ENCODE measurements at places on chromosomes 6 and 20.

DNA sequence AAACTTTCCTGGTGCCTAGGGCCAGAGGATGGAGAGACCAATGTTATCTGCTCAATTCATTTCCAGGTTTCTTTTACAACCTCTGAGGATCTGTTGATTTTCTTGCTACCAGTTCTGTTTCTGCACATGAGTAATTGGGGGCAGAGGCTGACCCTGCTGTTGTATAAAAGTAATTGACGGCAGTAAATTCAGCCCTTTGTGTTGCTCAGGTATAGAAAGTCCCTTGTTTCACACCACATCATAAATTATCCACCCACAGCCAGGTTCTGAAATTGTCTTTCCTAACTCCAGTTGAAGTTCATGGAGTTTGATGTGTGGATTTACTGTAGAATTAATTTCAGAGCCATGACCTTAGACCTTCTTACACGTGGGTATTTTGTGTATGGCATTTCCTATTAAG lies 107.4 kb upstream of the GRIK2 start:
- DNase-seq, result no peak

- no peak for DNase-seq
Measured at GRCh38 chr6:108669673-108670072, 109.0 kb downstream of the FOXO3 start.

DNA sequence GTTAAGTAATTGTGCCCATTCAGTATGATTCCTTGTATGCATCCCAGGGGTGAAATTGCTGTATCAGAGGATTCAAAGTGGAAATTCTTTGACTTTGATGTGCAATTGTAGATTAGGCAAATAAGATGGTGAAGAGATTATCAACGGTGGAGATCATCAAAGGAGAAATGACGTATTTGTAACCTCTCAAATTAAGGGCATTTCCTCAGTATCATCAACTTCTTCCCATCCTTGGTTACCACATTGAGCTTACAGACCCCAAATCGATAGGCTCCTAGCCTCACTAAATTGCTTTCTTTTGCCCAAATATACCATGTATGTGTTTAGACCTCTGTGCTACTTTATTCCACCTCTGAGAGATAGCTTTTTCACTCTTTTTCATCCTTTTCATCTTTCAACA lies 213.1 kb upstream of the ZFP64 start:
- DNase-seq, result no peak

- DNase-seq, result no peak
Measured at GRCh38 chr6:150596439-150596838, 3.2 kb upstream of the PLEKHG1 start.

DNA sequence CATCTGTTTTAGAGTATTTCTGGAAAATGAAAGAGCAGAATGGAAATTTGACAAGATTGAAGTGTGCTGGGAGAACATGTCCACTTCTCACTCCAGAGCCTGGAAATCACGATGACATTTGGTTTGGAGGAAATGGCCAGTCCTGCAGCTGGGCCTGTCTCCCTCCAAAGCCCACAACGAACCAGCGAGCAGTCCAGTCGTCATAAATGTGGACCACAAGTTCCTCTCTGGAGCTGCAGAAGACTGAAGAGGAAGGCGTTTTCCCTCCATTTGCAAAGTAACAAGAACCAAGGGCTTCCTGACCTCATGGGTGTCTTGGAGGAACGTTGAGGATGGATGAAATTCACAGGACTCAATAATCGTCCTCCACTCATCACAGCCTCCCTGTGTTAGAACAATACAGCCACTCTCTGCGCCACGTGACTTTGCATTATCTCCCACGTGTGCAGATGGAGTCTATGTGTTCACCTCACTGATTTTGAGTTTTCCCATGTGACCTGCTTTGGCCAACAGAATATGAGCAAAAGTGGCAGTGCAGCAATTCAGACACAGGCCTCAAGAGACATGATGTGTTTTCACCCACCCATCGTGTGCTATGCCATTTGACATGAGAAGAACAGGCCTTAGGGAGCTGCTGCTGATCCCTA lies 9.1 kb upstream of the SPATS1 start:
- no peak for DNase-seq

- no peak for DNase-seq
Measured at GRCh38 chr6:39806278-39806677, 14.1 kb downstream of the DAAM2 start.

DNA sequence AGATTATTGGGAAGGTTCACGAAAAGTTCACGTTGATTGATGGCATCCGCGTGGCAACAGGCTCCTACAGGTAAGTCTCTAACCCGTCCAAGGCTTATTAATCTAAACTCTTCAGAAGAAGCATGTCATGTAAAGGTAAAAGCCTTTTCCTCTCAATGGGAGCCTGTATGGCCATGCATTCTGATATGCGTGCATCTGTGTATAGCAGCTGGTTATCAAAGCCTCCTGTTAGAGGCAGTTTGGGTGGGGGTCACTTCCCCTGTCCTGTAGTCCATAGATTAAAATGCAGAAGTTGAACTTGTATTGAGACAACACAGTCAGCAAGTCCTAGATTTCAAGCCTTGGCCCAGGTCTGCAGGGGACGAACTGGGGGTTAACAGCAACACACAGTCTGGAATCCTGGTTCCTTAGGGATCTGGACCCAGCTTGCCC lies 14.2 kb upstream of the DHX35 start:
- no peak for DNase-seq

DNA sequence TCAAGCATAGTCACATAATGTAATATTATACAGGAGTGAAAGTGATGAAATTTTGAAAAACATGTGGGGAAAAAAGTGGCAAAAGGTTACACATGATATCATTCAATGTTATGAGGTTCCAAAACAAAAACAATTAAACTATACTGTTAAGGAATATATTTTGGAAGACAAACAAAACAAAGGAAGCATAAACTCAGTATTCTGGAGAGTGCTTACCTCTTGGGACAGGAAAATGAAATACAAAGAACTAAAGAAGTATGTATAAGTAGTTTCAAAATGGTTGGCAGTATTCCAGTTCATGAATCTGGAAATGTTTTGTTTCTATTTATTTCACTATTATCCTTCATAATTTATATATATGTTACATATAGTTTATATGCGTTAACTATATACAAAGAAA lies 213.5 kb downstream of the MOXD1 start:
- DNase-seq, result no peak

- no peak for DNase-seq
Measured at GRCh38 chr6:168403370-168404005, 37.5 kb upstream of the SMOC2 start.

- DNase-seq, result no peak
Measured at GRCh38 chr6:31627690-31628287, 7.3 kb downstream of the PRRC2A start.

- no peak for DNase-seq
Measured at GRCh38 chr6:21605166-21605565, 11.6 kb downstream of the SOX4 start.

GRCh38 chr6:157634546-157634945 lies 188.5 kb upstream of the SNX9 start:
- no peak for DNase-seq

GRCh38 chr6:156944412-156944811 lies 167.2 kb downstream of the ARID1B start:
- DNase-seq, result no peak

DNA sequence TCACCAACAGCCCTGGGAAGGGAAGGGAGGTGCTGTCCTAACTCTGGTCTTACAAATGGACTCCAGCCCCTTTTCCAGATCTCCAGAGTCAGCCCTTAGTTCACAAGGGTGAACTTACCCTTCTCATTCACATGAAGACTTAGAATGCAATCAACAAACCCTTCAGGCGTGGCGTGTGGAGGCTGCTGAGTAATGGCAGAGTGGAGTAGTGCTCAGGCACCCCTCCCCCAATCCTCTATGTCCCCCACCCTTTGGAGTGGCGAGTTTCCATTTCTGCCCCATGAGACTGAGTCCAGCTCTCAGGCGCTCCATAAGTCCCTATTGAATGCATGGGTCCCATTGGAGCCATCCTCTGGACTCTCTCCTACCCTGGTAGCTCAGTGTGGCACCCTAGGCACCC lies 3.3 kb downstream of the SNAI1 start:
- DNase-seq, result no peak

DNA sequence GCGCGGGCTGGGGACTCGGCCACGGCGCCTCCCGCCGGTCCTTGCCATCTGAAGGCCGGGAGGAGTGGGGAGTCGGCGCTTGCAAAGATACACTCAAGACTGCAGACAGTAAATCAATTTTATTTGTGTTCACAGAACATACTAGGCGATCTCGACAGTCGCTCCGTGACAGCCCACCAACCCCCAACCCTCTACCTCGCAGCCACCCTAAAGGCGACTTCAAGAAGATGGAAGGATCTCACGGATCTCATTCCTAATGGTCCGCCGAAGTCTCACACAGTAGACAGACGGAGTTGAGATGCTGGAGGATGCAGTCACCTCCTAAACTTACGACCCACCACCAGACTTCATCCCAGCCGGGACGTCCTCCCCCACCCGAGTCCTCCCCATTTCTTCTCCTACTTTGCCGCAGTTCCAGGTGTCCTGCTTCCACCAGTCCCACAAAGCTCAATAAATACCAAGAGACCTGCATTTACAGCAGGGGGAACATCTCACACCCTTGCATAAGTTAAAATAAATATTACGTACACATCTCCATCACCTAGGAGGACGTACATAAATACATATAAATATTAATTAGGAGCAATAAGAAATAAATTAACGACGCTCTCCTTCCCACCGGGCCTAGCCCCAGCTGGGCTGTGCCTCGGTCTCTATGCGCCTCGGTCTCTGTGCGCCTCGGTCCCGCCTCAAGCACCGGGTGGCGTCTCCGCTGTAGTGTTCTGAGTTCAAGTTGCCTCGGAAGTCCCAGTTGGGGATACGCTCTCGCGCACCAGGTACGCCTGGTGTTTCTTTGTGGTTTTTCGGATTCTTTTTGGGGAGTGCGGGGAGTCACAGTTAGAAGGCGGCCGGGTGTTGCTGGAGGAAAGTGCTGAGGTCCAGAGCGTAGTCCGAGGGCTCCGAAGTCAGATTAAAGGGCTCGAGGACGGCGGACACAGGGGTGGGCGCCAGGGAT lies 889 bp upstream of the FLOT1 start:
- no peak for DNase-seq

GRCh38 chr20:61798632-61799031 lies 267.0 kb downstream of the TAF4 start:
- DNase-seq, result no peak

DNA sequence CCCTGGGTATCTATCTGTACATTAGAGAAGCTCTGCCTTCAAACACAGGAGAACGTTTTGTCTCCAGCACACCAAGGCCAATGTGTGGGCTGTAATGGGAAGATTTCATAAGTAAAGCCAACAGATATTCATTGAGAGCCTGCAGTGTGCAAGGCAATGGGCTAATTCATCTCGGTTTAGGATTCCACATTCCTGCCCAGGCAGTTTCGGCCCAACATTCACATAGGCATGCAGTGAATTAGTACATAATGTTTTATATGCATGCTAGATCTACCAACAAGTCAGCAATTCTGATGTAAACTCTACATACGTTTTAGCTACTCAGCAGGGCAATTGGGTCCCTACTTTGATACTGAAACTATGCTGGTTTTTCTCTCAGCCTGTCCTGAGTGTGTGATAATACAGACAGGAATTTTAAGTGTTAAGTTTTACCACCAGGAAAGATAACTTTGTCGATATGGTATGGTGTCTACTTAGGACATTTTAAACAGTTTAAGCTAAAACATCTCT lies 46.9 kb upstream of the NAA20 start:
- no peak for DNase-seq

DNA sequence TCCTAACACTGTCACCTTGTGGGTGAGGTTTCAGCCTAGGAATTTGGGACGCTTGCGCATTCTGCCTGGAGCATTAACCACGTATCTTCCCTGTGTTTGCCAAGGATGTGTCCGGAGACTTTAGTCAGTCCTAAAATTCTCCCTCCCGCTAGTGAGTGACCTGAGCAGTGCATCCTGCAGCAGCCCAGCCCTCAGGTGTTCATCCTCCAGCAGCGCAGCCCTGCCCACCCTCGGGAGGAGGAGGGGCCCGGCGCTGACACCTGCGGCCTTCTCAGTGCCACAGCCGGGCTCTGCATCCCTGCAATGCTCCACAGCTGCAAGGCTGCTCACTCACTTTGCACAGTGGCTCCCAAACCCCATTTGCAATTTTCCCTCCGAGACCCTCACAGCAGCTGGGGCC lies 79.5 kb downstream of the ERMARD start:
- DNase-seq, result no peak

GRCh38 chr6:41573985-41574384 lies 27.8 kb downstream of the FOXP4 start:
- DNase-seq, result no peak

- no peak for DNase-seq
Measured at GRCh38 chr6:149965194-149966020, 1.7 kb downstream of the ULBP1 start.

DNA sequence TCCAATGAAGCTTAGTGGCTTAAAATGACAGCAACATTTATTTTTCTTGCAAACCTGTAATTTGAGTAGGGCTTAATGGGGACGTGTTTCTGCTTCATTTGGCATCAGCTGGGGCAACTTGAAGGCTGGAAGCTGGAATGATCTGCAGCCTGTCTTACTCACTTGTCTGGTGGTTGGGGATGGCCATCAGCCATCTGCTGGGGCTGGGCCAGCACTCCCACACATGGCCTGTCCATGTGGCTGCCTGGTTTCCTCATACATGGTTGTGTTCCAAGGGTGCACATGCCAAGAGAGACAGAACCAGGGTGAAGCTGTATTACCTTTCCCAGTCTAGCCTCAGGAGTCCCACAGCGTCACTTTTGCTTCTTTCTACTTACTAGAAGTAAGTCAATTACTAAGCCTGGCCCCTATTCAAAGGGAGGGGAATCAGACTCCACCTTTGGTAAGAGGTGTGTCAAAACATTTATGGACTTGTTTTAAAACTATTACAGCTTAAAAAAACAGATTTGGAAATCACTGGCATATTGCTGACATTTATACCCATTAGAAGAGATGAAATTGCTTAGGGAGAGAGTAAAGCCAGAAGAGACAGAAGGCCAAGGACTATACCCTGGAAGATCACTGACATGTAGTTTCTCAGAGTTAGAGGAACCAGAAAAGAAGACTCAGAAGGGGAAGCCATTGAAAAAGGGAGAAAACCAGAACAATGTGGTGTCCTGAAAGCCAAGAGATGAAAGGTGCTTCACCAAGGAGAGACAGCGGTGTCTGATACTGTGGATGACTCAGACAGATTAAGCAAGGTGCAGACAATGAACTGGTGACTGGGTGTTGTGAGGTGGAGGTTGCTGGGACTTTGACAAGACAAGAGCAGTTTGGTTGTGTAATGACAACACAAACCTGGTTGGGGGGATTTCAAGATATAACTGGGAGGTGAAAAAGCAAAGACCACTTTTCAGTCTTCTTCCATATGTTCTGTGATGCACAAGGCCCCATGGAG lies 345.2 kb downstream of the GJA1 start:
- DNase-seq, result no peak
